NCI-H2171 (cell line): ENCODE measurements at places on chromosomes 2 and 18.

DNA sequence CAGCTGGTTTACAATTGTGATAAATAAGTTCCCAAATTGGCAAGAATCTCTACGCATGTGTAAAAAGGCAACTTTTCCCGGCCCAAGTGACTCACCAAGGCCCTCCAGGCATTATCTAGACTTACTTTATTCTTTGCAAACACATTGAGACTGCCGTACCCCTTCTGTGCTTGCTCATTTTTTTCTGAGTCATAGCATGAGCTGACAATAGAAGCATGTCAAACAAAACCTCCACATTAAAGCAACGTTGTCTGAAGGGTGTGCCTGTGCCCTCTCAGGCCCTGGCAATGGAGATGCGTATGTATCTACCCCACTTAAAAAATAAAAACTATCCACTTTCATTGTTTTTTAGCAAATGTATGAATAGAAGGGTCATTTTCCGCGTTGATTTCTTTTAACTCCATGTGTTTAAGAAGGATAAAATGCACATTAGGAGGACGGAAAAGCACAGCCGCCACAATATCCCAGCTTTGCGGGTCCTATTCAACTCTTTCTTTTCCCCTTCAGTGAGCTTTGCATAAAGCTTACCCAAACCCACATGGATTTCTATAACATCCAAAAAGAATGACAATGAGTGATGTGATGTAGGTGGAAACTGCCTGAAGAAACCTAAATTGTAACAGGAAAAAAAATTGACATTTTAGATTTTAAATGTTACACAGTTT lies 298.2 kb downstream of the CDCA7 start:
- DNase-seq, result no peak

DNA sequence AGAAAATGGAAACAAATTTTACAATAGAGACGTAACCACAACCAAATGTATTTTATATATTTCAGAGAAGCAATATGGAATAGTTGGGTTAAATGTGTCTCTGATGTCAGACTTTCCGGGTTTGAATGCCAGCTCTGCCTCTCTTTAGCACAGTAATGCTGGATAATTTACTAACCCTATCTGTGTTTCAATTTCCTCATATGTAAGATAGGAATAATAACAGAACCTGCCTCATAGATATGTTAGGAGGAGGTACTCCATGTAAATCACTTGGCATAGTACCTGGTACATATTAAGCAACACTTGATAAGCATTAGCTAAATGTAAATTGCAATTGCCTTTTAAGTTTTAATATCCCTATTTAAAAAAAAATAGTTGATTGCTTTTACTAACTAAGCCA lies 231.3 kb upstream of the ZC3H15 start:
- DNase-seq, result no peak

GRCh38 chr2:180208841-180209240 lies 201.7 kb upstream of the CWC22 start:
- DNase-seq, result no peak

GRCh38 chr2:186755066-186755465 lies 61.2 kb downstream of the FAM171B start:
- no peak for DNase-seq

- no peak for DNase-seq
Measured at GRCh38 chr18:77131100-77131651, 1.4 kb downstream of the MBP start.

DNA sequence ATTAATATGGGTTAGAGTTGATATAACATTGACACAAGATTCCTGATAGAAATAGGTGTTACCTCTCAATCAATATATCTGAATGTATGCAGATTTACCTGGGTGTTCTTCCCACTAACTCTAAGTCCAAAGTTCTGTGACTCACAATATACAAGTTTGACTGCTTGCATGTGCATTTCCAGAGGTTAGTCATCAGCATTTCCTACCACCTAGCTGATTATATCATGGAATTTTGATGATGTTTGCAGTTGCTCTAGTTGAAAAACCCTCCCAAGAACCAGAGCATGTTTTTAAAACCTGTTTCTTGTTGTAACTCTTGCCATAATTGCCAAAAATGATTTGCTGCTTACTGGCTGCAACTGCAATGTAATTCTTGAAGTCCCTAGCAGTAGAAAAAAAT lies 15.0 kb upstream of the DSG1 start:
- no peak for DNase-seq

- DNase-seq, result no peak
Measured at GRCh38 chr2:72082021-72082601, 65.6 kb downstream of the CYP26B1 start.

DNA sequence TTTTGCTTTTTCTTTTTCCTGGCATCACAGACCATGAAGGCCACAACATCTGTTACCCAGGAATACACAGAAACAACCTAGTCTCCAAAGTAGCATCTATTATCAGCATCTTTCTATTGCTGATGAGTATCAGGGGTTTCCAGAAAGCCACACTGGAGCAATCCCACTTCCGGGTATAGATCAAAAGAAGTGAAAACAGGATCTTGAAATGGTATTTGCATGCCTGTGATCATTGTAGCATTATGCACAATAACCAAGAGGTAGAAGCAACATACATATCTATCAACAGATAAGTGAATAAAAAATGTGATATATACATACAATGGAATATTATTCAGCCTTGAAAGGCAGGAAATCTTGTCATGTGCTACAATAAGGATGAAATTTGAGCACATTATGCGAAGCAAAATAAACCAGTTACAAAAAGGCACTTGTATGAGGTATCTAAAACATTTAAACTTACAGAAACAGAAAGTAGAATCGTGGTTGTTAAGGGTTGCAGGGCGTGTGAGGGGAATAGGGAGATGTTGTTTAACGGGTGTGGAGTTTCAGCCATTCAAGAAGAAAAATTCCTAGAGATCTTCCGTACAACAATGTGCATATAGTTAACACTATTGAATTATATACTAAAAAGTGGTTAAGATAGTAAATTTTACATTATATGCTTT lies 115.1 kb downstream of the KCNE4 start:
- DNase-seq, result no peak

GRCh38 chr18:79631761-79632446 lies 47.7 kb upstream of the CTDP1 start:
- DNase-seq, result no peak

DNA sequence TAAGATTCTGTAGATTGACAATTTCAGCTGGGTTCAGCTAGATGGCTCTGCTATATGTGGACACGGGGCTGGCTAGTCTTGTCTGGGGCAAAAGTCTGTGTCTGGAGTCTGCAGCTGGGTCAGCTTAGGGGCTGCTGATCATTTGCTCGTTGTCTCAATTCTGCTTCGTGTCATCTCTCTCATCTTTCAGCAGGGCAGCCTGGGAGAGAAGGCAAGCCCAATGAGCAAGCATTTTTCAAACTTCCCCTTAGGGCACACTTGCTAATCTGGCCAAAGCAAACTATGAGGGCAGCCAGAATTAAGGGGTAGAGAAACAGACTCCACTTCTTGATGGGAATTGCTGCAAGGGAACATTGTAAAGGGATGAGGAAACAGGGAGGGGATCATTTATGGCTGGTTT lies 462.6 kb downstream of the SLC4A3 start:
- DNase-seq, result no peak

DNA sequence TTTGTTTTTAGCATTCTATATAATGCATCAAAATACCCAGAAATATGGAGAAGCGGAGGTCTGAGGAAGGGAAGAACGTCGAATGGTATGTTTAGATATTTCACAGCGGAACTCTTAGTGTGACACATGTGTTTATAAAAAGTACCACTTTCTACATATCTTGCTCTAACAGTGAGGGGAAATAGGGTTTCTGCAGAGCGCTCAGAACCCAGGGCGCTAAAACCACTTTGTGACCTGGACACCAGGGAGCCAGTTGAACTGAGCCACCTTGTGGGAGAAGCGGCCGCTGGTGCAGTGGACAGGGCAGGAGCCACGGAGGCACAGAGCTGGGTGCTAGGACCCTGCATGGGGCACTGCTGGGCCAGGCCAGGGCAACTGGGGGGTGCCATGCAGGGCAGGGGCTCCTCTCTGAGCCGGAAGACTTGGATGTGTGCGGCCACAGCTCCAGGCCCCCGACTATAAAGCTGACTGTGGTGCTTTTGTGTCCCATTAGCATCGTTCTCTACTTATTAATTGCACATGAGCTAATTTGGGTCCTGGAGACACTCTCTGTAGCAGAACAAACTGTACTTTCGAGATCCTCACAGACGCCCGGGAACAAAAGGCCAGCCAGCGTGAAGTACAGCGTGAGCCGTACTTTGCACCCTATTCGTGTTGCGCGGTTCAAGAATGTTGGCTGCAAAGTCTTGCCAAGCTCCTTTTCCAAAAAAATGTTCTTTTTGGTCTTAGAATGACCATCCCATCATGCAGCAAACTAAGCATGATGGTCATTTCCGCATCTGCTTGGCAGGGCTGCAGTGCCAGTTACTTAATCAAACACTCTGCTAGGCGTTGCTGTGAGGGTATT lies 151.9 kb upstream of the ALKAL2 start:
- DNase-seq, result no peak

DNA sequence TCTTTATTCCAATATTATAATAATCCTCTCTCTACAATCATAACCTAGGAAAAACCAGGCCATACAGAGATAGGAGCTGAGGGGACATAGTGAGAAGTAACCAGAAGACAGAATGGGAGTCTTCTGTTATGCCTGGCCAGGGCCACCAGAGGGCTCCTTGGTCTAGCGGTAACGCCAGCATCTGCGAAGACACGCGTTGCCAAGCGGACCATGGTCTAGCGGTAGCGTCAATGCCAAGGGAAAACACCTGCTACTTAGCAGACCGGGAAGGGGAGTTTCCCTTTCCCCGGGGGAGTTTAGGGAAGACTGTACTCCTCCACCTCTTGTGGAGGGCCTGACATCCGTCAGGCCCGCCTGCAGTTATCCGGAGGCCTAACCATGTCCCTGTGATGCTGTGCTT lies 36.6 kb downstream of the ARL6IP6 start:
- DNase-seq, result no peak

GRCh38 chr2:119008108-119008507 lies 66.1 kb downstream of the MARCO start:
- no peak for DNase-seq

- no peak for DNase-seq
Measured at GRCh38 chr2:3116371-3116770, 261.2 kb downstream of the EIPR1 start.

GRCh38 chr18:31149351-31149750 lies 13.3 kb downstream of the DSC1 start:
- no peak for DNase-seq

GRCh38 chr2:160356485-160356884 lies 137.1 kb downstream of the RBMS1 start:
- DNase-seq, result no peak

DNA sequence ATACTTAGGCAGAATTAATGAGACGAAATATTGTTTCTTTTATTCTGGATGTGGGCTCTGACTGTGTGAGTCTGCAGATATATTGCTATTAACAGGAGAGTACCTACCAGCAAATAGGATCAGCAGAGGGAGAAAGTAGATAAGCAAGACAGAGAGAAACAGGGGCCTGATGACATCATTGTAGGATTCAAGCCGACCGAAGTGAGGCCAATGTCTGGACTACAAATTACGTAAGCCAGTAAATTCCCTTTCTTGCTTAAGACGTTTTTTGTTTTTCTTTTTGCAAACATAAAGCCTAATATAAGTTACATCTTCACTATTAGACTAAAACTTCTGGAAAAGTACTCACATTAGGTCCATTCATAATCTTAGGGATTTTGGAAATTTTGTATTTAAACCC lies 21.4 kb upstream of the PTPRM start:
- DNase-seq, result no peak

GRCh38 chr2:237488901-237489860 lies 2.1 kb downstream of the MLPH start:
- DNase-seq, result no peak

DNA sequence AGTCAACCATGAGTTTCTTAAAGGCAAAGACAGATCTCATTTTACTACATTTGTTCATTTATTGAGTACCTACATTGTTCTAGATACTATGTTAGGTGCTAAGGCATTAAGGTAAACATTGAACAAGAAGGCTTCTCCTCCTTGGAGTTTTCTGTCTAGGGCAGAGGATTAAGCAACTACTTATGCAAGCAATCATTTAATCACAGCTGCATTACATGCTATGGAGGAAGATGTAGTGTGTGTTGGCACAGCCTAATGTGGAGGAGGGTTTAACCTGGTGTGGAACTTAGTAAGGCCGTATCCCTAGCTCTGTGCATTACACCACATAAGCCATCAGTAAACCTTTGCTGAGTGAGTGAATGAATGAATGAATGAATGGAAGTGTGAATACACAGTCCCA lies 106.5 kb upstream of the MAP3K20 start:
- DNase-seq, result no peak

DNA sequence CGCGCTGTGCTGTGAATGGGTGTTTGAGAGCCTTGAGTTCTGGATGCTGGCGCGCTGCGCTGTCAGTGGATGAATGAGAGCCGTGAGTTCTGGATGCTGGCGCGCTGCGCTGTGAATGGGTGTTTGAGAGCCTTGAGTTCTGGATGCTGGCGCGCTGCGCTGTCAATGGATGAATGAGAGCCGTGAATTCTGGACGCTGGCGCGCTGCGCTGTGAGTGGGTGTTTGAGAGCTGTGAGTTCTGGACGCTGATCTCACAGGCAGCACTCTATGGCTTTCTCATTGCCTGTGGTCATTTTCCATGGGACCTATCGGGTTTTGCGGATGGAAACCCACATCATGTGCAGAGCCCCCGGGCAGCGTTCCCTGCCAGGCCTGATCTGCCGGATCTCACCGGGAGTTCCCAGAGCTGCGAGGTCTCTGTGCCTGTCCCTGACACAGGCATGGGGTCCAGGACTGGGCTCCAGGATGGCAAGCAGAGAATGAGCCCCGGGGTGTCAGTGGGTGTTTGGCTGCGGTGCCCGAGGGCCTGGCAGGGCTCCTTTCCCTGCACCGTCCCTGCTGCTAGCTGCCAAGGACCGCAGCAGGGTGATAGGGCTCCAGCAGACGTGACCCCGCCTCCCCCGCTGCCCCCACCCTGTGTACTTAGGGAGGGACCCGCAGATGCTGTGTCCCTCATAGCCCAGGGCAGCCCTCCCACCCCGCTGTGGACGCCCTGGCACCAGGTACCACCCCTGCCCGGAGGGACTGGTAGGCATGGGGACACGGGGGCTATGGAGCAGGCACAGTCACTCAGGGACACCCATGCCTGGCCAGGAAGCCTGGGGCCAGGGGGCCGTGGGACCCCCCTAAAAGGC lies 9.7 kb downstream of the PDCD1 start:
- DNase-seq, result no peak

- DNase-seq, result no peak
Measured at GRCh38 chr2:62408241-62408677, 97.7 kb downstream of the TMEM17 start.

GRCh38 chr2:19380532-19380931 lies 22.1 kb upstream of the OSR1 start:
- no peak for DNase-seq

- no peak for DNase-seq
Measured at GRCh38 chr18:46301081-46301480, 196.9 kb downstream of the HAUS1 start.

- DNase-seq, result no peak
Measured at GRCh38 chr18:55786651-55787272, 198.8 kb upstream of the TCF4 start.

DNA sequence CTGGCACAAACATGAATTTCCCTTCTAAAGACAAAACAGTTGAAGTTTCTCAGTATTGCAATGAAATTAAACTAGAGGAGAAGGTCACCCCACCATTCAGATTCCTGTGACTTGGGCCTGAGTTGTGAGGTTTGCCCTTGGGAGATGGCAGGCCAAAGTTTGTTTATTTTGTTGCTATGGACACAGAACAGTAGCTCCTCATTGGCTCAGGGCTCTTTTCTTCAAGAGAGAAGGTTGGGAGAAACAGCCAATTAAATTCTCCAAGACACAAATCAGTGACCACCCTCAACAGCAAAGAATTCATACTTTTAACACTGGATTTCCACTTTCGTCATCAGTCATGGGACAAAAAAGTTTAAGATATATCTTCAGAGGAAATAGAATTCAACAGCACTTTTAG lies at the start of gene FLACC1:
Gene FLACC1, minus strand, starts transcription at position 125 of the 400 bp plus-strand sequence. CDS start 5,941 bp downstream, outside the sequence.
- DNase-seq, result no peak

- DNase-seq, result no peak
Measured at GRCh38 chr2:29053223-29053622, 21.1 kb downstream of the PCARE start.
